Stimulated activated CD8-positive, alpha-beta memory T cell treated with anti-CD3 and anti-CD28 coated beads, Interleukin-2, amount 100 ng/mL, for 1 hour (primary cell): ENCODE measurements at places on chromosomes 2 and 18.

DNA sequence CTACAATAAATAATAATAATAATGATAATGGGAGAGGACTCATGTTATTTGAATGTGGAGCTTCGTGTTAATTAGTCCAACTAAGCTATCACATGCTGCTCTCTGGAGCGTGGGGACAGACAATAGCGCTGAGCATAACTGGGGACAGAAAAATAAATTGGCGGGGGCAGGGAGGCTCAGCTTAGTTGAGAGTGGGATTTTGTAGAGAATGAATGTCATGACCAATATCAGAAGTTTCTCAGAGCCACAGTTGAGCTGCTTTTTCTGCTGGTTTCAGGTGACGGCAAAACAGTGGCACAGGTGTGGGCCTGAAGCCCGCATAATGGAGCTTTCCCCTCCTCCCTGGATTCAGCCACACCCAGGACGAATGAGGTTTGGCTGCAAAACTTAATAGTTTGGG, 111.1 kb upstream of the CAB39 start:
- DNase-seq = no peak

- no peak for DNase-seq
These were observed 2.7 kb upstream of the VWA3B start for GRCh38 chr2:98084151-98084868.

GRCh38 chr2:119711352-119711751, 32.4 kb downstream of the TMEM177 start:
- DNase-seq = no peak

DNA sequence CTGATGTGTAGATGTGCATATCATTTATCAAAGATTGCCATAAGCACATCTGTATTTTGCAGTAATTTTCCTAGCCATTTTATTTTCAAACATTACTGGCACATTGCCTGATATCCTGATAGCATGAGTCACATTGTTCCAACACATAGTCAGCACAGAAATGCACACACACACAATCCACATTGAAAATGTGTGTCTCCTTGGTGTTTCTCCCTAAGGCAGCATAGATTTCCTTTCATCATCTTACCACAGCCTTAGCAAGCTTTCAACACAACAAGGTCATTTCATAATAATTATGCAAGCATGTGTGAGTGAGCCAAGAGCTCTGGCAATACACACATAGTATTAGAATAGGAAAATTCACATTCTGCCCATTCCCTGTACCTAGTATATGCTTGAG, 245.4 kb upstream of the MEIS1 start:
- DNase-seq = no peak

GRCh38 chr2:191298306-191298705, 53.1 kb downstream of the MYO1B start:
- DNase-seq = no peak

GRCh38 chr2:67694445-67694844, 297.3 kb downstream of the ETAA1 start:
- no peak for DNase-seq

GRCh38 chr2:5991305-5991968, 299.3 kb downstream of the SOX11 start:
- no peak for DNase-seq

- DNase-seq = no peak
These were observed 112.0 kb downstream of the ATAD2B start for GRCh38 chr2:23814963-23815362.
